SHP77 (cell line): ENCODE measurements at places on chromosomes 4 and X.

DNA sequence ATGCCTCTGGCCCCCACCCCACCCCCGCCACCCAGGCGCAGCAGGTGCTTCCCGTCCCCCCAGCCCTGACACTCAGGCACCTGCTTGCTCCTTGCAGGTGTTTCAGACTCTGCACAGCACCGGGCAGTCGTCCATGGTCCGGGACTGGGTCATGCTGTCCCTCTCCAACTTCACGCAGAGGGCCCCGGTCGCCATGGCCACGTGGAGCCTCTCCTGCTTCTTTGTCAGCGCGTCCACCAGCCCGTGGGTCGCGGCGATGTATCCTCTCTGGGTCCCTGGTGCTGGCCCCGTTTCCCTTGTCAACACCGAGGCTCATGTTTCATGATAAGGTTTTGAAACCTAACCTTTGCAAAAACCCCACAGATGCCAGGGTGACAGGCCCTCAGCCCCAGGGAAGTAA is 10.2 kb upstream of the MSANTD1 start:
- no peak for DNase-seq

- DNase-seq: no peak
Observed at GRCh38 chr4:85591406-85592098, 116.6 kb downstream of the ARHGAP24 start.

- no peak for DNase-seq
Observed at GRCh38 chr4:108044951-108045686, 55.4 kb downstream of the HADH start.

GRCh38 chr4:103201253-103201652 is 3.1 kb upstream of the CENPE start:
- no peak for DNase-seq

GRCh38 chrX:51860679-51861078 is 32.7 kb upstream of the MAGED1 start:
- DNase-seq: no peak

DNA sequence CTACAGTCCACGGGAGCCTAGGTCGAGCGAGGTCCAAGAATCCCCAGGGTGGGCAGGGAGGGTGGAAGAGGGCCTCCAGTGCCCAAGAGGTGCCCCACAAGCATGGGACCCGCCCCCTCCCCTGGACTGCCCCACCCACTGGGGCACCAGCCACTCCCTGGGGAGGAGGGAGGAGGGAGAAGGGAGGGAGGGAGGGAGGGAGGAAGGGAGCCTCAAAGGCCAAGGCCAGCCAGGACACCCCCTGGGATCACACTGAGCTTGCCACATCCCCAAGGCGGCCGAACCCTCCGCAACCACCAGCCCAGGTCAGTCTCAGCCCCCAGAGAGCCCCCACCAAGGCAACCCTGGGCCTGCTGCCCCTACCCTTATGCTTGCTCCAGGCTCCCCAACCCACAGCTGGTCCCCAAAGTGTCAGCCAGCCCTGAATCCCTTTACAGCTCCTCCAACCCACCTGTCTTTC is at the start of gene GATA1:
Gene GATA1, plus strand, starts transcription at position 250 of the 460 bp plus-strand sequence. CDS start 4,520 bp downstream, outside the sequence.
- DNase-seq: no peak

GRCh38 chr4:183337833-183338232 is 15.6 kb upstream of the CLDN24 start:
- DNase-seq: no peak

GRCh38 chr4:83490876-83491450 is 6.1 kb upstream of the ABRAXAS1 start:
- no peak for DNase-seq

DNA sequence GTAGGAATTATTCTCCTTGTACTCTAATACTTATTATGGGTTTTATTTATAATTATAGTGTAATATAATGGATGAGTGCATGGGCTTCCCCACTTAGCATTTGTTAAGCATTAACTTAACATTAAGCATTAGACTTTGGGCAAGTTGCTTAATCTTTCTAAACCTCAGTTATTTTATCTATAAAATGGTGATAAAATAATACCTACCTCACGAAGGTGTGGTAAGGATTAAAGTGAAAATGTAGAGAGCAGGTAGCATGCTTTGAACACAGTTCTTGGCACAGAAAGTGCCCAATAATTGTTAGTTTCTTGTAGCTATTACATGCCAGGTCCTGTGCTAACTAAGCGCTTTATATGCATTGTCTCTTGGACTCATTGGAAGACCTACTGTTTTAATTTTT is 2.6 kb downstream of the MSMO1 start:
- no peak for DNase-seq

DNA sequence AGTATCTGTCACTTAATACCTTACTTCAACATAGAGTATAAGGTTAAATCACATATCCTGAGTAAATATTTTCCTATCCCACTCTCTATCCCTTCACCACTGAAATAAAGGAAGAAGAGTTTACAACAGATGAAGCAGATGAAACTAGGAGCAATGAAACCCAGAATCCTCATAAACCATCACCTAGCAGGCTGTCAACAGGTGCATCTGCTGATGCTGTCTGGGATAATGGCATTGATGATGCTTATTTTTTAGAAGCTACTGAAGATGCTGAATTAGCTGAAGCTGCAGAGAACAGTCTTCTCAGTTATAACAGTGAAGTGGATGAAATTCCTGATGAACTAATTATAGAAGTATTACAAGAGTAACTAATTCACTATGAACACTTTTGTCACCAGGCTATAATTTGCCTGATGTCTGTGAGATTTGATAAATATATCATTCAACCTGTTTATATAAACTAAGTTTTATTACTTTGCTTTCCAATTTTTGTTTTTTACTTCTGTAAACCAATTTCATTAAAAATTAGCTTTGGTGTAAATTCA is 39.4 kb downstream of the CENPU start:
- DNase-seq: no peak

- no peak for DNase-seq
Observed at GRCh38 chrX:153885968-153886903, at the start of gene L1CAM. Gene L1CAM, minus strand, starts transcription at chrX:153886173. Its CDS starts 10,337 bp downstream, at chrX:153875836.

DNA sequence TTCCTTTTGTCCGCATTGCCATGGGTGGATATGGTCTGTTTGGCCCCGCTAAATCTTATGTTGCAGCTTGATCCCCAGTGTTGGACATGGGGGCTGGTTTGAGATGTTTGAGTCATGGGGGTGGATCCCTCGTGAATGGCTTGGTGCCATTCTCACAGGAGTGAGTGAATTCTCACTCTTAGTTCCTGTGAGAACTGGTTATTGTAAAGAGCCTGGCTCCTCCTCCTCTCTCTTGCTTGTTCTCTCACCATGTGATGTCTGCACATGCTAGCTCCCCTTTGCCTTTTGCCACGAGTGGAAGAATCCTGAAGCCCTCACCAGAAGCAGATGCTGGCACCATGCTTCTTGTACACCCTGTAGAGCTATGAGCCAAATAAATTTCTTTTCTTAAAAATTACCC is 22.6 kb upstream of the STBD1 start:
- no peak for DNase-seq

- no peak for DNase-seq
Observed at GRCh38 chr4:20456407-20456806, 204.7 kb downstream of the SLIT2 start.

DNA sequence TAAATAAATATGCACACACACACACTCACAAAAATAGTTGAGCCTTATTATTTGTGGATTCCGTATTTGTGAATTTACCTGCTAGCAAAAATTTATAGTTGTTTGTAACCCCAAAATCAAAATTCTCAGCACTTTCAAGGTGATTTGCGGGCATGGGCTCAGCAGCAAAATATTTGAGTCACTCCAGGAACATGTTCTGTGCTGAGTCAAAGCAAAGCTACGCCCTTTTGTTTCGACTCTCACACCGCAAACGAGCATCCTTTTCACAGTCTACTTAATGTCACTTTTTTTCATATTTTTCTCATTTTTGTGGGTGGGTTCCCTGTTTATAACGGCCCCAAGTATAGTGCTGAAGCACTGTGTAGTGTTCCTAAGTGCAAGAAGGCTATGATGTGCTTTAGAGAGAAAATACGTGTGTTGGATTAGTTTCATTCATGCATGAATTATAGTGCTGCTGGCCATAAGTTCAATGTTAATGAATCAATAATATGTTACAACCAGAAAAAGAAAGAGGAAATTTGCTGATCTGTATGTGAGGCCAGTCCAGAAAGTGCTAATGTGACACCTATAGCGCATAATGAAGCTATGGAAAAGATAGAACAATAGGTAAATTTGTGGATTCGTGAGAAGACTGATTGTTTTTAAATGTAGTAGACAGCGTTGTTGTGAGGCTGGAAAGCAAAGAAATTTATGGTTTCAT is 723.2 kb upstream of the AGA start:
- no peak for DNase-seq

DNA sequence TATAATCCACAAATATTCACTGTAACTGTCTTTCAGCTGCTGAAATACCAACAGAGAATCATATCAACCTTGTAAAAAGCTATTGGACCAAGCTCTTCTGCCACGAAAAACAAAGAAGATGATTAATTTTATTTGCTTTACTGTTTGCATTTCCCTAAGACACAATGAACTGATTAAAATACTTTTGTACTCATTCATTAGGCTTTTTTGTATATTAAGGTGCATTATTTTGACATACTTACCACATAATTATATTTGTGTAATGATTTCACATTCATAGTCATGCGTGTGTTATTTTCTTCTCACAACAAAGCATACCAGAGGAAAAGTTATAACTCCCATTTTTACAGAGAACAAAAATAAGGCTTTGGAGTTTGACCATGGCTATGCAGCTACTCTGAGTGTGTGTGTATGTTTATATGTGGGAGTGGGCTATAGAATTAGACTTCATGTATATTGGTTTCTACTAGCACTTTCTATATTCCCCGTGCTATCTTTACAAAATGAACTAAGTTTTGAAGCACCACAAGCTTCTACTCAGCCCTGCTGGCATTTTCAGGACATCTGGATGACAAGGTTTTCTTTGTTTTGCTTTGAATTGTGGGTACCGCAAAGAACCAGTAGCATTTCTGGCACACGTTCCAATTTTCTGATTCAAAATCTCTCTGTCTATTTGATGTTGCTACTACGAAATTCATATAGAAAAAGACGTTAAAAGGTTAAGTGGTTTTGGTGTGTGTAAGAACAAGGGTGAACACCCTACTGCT is 11.0 kb upstream of the FGF5 start:
- no peak for DNase-seq

GRCh38 chr4:52372269-52372668 is 286.8 kb downstream of the USP46 start:
- DNase-seq: no peak

DNA sequence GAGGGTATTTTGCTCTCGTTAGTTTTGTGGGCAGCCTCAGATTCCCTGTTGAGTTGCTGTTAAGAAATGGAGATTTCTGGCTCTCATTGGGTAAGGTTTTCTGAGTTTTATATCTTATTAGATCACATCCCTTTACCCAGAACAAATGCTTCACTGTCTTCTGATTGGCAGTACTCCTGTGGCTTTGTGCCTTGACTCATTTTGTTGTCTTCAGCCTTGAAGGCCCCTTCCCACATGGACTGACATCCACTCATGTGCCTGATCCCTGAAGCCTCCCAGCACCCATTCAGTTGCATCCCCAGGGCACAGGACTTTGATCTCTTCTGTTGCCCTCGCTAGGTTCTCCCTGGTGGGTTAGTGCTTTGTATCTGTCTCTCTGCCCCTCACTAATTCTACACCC is 10.4 kb downstream of the MED28 start:
- DNase-seq: no peak

DNA sequence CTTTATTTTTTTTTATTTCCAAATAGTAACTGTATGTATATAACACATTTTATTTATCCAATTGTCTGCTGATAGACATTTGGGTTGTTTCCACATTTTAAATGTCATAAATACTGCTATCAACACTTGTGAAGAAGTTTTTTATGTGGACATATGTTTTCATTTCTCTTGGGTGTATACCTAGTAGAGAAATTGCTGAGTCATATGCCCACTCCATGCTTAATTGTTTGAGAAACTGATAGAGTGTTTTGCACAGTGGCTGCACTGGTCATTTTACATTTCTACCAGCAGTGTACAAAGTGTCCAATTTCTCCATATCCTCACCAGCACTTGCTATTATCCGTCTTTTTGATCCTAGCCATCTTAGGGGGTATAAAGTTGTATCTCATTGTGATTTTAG is 567.8 kb downstream of the GBA3 start:
- DNase-seq: no peak

GRCh38 chrX:10083809-10084208 is 73.0 kb upstream of the CLCN4 start:
- no peak for DNase-seq
